ENCODE measurements at places on chromosomes 16 and 17. TPM values are rescaled to one million over a fixed set of nuclear protein-coding genes. Genes with fewer than 3 reads are reported as not detected.

The CCL3 gene
- total RNA-seq, result not detected

The CHST6 gene
- not detected for total RNA-seq

The CCL4L2 gene
- total RNA-seq, result not detected

The NPW gene
- 1.3 TPM for total RNA-seq

The PYY gene
- total RNA-seq, result not detected

DNA sequence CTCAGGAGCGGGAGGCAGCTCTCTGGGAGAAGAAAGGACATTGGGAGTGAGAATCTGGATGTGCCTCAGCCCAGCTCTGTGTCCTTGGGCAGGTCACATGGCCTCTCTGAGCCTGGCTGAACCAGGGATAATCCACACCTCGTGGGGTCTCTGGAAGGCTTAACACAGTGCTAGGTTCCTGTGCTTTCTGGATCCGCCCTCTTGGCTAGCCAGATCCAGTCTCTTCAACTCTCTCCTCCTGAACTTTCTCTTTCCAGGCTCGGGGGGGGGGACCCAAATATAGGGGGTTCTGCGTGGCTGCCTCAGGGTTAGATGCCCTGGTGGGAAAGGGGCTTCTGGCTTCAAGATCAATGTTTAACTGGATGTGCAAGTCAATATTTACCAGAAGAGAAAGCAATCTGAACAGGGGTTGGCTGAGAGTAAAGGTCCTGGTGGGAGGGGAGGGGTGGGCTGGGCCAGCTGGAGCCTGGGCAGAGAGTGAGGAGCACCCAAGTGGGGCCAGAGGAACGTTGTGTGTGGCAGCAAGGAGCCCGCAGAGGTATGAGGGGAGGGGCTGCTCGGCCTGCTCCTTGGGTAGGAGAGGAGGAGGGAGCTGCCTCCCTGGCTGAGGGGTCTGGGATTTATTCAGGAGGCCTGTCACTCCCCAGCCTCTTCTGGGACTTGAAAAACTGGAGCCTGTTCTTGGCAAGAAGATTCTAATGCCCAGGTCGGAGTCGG is at the start of gene SERPINF2:
Gene SERPINF2, plus strand, starts transcription at position 501 of the 717 bp plus-strand sequence. CDS start 2,125 bp downstream, outside the sequence.
- DNase-seq, result no peak

GRCh38 chr17:44801880-44802279 is 28.2 kb downstream of the GJC1 start:
- DNase-seq, result no peak

- DNase-seq, result no peak
Observed at GRCh38 chr17:9090641-9091096, 69.4 kb downstream of the NTN1 start.

The SARM1 gene
- 21.7 TPM for total RNA-seq

The IL17C gene
- total RNA-seq, result 0.86 TPM

The PRSS33 gene
- not detected for total RNA-seq

The RASL10B gene
- not detected for total RNA-seq

- no peak for DNase-seq
Observed at GRCh38 chr17:76264425-76264754, 758 bp upstream of the UBALD2 start.

DNA sequence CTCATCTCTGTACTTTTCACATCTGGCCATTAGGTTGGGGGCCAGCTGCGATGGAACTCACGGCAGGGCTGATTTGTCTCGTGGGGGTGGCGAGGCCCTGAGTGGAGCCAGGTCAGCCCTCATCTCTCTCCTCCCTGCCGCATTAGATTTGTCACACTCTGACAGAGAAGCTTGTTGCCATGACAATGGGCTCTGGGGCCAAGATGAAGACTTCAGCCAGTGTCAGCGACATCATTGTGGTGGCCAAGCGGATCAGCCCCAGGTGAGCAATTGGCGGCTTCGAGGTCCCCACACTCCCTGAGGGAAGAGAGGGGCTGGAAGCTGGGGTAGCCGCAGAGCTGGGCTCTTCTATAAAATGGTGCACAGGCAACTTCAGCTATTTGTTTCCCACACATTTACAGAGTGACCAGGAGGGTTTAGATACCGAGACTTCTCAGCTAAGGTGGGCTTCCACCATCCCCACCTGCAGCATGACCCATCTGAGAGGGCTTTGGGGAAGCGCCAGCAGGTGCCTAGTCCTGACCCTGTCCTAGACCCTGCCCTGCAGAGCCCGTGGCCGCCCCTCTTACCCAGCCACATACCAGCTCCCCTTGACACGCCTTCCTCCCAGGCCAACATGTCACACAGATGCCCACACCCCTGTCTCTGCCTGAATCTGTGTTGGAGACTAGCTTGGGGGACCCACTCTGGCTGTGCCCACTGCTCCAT is 8.4 kb downstream of the TMEM98 start:
- no peak for DNase-seq

- no peak for DNase-seq
Observed at GRCh38 chr16:66988197-66988788, at the start of gene CES4A. CES4A (plus strand) TSS chr16:66988589; CDS start chr16:66988773, 184 bp downstream.

The OR4D1 gene
- total RNA-seq, result not detected

Measured in OCI-LY7 (cell line).